Kidney glomerular epithelial cell (primary cell): ENCODE measurements at places on chromosomes 3 and 15.

DNA sequence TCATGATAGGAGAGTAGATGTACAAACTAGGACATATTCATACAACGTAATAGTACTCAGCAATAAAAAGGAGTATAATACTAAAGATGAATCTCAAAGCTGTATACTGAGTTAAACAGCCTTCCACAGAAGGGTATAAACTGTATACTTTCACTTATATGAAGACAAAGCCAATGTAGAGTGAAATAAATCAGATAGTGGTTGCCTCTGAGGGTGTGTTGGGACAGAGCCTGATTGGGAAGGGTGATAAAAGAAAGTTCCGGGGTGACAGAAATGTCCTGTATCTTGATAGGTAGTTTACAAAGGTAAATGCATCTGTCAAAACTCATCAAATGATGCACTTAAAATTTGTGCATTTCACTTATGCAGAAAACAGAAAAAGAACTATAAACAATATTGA lies 122.5 kb downstream of the ADAM10 start:
- no peak for DNase-seq

DNA sequence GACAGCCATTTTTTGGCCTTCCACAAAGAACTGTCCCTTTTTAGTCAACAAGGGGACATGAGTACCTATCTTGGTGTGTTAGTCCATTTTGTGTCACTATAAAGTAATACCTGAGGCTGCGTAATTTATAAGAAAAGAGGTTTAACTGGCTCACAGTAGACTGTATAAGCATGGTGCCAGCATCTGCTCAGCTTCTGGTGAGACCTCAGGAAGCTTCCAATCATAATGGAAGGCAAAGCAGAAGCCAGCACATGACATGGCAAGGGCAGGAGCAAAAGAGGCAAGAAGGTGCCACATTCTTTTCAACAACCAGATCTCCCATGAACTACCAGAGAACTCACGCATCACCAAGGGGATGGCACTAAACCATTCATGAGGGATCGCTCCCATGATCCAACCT lies 66.1 kb upstream of the VGLL4 start:
- no peak for DNase-seq

GRCh38 chr15:53196242-53196641 lies 406.1 kb upstream of the ONECUT1 start:
- no peak for DNase-seq

DNA sequence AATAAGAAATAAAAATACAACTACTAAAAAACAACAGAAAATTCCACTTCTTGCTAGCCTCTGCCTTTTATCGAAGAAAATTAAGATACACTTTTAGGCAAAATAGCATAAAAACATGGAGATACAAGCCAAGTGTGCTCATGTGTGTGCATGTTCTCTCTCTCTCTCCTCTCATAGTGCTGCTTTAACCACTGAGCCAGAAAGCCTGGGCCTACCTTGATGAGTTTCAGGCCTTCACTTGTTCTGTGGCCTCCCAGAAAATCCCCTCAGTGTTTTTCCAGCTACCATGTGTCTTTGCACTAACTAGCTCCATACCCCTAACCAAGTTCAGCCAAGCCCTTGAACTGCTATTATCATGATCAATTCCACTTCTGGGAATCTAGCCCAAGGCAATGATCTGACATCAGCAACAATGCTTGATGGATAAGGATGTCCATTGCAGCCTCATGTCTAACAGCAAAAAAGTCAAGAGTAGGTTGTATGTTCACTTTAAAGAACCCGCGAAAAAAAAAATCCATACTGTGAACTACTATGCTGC lies 18.1 kb downstream of the CYP11A1 start:
- no peak for DNase-seq

DNA sequence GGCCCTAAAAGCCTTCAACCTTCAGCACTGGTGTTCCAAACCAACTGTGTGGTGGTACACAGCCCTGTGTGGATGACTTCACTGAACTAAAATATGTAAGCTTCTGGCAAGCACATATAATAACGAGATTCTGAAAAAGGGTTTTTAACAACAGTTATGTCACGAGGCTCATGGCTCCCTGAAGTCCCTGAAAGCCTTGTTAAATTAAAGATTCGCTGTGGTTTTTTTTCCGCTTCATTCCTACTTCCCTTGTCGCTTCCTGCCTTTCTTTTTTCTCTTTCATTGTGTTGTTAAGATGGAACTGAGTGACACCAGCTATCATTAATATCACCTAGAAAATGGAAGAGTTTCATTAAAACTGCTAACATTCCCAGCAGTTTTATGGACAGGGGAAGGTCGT lies 3.5 kb downstream of the RORA start:
- DNase-seq = no peak

DNA sequence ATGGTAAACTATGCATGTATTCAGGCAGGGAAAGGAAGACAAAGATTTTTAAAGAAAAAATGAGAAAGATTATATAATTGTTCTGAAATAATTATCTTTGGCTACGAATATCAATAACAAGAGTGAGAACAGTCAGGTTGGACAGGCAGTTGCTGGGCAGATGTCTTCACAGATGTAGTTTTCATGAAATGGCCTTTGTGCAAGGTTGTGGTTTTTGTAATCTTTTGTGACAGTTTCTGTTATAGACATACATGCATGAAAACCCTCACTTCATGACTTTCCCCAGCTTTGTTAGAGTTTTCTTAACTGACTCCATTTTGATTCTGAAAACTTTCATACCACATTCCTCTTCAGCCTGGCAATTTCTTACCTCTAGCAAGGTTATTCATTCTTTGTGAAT lies 34.9 kb upstream of the SLC25A36 start:
- no peak for DNase-seq

GRCh38 chr3:150495563-150496168 lies 50.6 kb downstream of the SERP1 start:
- peak; percentile 11 for DNase-seq

DNA sequence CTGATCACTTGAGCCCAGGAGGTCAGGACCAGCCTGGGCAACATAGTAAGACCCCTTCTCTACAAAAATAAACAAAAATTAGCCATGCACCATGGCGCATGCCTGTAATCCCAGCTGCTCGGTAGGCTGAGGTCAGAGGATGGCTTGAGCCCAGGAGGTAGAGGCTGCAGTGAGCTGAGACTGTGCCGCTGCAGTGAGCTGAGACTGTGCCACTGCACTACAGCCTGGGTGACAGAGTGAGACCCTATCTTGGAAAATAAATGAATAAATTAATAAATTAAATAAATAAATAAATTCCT lies 10.8 kb downstream of the SHISA5 start:
- no peak for DNase-seq

DNA sequence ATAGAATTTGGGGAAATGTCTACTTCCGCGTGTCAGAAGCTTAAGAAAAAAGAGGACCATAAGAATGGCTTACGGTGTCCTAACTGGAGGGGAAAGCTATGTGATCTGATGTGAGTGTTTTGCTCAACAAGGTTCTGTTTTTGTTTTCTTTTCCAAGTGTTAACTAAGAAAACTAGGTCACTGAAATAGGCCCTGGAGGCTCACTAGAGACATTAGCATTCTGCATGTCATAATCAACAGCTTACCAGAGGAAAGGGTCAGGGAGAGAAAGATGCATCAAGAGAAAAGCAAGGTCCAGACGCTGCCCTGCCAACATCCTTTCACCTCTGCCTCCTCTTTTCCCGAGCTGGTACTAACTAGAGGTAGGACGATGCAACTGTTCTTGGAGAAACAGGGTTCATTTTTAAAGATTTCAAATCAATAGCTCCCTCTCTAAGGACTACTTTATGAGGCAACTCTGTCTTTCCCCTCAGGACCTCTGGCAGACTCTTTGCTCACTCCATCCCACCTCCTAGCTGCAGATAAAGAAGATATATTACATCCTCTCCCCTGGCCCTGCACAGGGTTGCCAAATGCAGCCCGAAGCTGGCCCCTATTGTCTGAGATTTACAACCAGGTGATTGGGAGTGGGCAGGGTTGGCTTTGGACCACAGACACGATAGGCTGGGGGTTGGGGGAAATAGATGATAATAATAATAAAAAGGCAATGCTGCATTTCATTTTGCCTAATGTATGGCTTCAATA lies 209.9 kb upstream of the SLC2A2 start:
- DNase-seq = no peak

DNA sequence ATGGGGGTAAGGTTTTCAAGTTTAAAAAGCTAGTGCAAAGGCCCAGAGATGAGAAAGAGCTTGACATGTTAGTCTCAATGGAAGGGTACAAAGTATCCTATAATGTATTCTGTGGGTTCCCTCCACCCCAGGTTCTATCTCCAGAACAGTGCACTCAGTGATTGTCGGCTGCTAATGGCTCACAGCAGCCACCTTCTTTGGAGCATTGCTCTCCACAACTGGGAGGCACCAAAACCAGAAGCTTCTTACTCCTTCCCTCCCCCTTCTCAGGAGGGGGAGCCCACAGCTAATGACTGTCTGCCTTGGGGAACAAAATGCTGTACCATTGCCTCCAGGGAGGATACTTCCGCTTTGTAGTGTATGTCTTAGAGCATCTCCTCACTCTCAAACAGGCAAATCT lies 439.4 kb upstream of the RBMS3 start:
- DNase-seq = no peak

- DNase-seq = no peak
Measured at GRCh38 chr3:183272791-183273190, 19.7 kb downstream of the B3GNT5 start.

- no peak for DNase-seq
Measured at GRCh38 chr15:75989045-75989444, 23.2 kb downstream of the NRG4 start.

GRCh38 chr3:20054549-20054987 lies 14.3 kb downstream of the KAT2B start:
- DNase-seq = peak; percentile 99

DNA sequence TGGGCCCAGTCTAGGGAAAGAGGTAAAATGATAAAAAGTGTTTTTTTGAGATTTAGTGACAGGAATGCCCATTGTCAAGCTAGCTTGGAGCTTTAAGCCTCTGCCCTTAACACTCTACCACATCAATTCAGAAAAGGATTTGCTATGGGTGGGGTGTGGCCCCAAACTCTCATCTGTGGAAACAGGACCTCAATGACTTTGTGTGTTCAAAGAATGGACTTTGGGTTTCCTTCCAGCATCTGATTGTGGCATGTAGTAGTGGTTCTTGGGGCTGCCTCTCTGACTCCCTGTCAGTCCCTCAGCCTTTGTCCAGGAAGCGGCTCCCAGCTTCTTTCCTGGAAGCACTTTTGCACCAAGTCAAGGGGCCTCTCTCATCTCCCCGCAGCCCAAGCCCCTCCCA lies 56.1 kb downstream of the CCNL1 start:
- DNase-seq = no peak

DNA sequence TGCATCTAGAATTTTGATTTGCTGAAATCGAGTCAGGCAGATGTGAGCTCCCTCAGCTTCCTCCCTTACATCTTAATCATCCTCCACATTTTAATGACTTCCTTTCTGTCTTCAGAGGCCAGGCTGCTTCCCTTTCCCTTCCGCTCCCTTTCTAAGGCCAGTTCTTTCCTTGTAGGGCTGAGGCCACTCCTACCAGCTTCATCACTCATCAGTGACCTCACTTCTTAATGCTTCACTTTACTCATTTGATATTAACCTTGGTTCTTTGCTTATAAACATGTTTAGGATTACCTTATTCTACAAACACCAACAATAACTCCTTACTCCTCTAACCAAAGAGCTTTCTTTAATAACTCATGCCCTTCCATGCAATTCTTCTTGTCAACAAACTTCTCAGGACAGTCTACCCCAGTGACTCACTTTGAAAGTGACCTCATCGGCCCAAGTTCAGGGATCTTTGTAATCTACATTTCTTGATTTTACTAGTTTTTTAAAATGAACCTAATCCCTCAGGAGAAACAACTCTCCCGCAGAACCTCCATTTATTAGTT lies 23.9 kb downstream of the ILDR1 start:
- DNase-seq = peak; percentile 87

GRCh38 chr15:74426404-74427281 lies 7.1 kb downstream of the SEMA7A start:
- no peak for DNase-seq

DNA sequence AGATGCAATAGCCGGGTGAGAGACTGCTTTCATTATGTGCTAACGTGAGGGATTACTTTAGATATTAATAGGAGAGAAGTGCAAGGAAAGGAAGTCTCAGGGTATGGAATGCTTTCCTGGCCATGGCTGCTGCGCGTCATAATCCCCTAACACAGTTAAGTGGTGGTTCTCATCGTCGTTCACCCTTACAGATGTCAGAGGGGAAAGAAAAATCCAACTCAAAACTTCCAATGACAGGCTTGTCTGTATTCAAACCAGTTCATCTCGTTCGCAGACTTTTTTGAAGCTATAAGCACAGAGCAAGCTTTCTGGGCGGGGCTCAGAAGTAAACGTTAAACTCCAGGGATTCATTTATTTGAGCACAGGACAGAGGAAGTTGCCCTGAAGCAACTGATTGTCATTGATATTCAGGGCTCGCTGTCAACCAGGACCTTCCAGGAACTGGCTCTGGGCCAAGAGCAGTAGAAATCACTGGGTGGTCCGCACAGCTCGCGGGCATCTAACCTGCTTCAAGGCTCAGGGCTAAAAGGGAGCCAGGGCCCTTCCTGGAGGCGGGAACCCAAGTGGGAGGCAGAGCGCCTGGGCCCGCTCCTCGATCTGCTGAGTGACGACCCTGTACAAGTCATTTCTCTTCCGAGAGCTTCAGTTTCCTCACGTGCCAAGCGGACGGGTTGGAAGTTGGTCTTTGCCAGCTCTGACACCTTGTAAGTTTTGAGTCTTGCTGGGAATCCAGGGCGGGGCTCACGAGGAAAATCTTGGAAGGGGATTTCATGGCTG lies 1.1 kb upstream of the LPP start:
- DNase-seq = no peak

- DNase-seq = no peak
Measured at GRCh38 chr3:23254835-23255234, 51.7 kb downstream of the UBE2E2 start.

DNA sequence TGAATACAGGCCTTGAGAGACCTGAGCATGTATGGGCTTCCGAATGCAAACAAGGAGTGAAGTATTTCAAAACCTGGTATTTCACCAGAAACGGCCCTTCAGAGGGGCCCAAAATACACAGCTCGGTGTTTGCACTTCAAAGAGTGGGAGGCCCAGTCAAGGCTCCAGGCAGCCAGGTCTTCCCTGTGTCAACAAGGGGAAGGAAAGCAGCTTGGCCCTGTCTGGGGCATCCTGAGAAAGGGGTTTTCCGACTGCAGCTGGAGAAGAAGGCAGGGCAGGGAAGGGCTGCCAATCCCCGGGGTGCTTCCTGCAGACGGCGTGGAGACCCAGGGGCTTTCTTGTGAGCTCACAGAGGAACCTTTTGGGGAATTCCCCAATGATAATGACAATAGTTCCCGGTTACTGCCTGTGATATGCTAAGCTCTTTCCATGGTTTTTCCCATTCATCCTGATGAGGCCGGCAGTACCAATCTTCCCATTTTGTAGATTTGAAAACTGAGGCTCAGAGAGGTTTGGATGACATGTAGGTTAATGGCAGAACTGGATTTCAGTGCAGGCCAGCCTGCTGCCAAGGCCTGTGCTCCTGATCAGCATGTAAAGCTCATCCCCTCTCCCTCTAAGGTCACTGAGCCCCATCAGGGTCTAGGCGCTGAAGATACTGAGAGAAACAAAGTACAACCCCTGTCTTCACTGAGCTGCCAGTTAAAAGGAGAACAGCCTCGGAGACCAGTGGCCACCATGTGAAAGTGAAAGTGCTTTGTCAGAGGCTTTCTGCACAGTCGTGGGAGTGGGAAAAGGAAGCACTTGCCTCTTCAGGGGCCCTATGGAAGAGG lies 43.0 kb upstream of the TLE3 start:
- peak; percentile 37 for DNase-seq

- DNase-seq = no peak
Measured at GRCh38 chr15:73803806-73804205, 50.7 kb upstream of the INSYN1 start.

GRCh38 chr15:77631745-77632533 lies 773 bp downstream of the LINGO1 start:
- no peak for DNase-seq

- no peak for DNase-seq
Measured at GRCh38 chr3:43797794-43798193, 107.1 kb downstream of the ABHD5 start.
